ENCODE measurements at places on chromosomes 13 and 19.

DNA sequence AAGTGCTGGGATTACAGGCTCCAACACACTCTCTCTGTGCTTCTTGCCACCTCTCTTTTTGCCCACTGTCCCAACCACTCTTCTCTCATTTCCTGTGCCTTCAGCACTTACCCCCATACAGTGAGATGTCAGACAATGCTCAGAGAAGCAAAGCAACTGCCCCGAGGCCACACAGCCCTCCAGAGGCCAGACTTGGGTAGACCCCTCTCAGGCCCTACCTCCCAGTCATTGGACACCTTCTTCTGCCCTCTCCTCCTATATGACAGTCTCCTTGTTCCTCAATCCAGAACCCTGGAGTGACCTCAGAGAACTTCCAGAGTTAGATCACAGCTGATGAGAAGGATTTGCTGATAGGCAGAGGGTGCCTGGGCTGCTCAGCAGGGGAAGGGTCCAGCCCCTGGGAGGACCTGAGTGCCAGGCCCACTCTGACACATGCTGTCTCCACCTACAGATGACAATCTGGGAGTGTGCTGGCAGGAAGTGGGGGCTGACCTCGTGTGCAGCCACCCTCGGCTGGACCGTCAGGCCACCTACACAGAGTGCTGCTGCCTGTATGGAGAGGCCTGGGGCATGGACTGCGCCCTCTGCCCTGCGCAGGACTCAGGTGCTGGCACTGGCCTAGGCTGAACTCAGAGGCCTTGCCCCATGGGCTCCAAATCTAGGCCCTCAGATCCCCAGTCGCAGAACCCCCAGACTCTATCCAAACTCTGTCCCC lies 24.4 kb downstream of the LTBP4 start:
- no peak for DNase-seq

- DNase-seq: no peak
Measured at GRCh38 chr19:50465986-50466705, 10.2 kb upstream of the EMC10 start.

GRCh38 chr19:56270676-56271075 lies 1.9 kb upstream of the EDDM13 start:
- DNase-seq: peak; percentile 64

- no peak for DNase-seq
Measured at GRCh38 chr13:113809934-113810333, 50.9 kb downstream of the TMEM255B start.

DNA sequence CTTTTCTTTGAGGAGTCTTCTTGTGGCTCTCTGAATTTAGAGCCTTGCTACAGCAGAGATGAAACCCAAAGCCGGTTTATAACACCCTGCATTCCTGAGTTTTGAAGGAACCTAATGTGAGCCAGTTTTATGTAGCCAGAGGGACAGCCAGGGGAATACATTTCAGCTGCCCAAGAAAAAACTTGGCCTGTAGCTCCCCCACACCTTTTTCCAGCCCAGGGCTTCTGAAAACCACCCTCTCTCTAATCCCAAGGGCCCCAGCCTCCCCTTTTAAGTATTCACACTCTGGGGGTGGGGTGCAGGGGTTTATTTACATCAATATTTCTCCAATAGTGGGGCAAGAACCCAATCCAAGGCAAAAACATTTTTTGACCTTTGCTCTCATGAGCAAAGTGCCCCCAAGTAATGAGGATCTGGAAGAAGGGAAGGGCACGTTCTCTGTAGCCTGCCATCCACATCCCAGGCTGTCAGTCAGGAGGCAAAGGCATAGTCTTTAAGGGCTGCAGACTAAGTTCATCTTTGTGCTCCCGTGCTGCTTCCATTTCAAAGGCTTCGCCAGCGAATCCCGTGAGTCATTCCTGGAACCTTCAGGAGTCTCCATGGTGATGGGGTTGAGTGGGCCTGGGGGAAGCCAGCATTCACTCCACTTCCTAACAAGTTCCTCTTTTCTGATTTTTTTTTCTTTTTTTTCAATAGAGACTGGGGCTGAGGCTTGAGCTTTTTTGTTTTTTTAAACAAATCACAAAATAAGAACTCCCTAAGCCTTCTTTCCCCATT lies 33.2 kb upstream of the MEDAG start:
- DNase-seq: peak; percentile 71

DNA sequence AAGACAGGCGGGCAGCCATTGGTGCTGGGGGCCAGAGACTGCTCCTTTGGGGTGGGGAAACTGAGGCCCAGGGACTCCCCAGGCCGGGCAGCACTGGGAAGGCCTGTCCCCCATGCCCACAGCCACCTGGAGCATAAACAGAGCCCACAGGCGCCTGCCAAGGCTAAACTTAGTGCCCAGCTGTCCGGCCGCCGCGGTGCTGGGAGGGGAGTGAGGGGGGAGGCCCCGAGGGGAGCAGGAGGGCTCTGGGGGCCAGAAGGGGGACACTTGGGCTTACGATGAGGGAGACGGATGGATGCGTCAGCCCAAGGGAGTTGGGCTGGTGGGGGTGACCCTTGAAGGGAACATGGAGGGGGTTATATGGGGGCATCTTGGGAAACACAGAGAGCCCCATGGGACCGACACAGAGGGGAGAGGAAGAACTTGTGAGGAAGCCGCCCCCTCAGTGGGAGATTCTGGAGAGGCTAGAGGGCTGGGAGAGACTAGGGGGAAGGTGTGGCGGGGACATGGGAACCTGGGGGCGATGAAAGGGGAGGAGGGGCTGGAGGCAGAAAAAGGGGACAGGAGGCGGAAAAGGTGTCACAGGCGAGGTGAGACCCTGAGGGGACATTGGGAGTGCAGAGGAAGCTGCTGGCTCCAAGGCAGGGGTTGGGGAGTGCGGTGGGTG lies 2.2 kb downstream of the CERS1 start:
- DNase-seq: no peak

DNA sequence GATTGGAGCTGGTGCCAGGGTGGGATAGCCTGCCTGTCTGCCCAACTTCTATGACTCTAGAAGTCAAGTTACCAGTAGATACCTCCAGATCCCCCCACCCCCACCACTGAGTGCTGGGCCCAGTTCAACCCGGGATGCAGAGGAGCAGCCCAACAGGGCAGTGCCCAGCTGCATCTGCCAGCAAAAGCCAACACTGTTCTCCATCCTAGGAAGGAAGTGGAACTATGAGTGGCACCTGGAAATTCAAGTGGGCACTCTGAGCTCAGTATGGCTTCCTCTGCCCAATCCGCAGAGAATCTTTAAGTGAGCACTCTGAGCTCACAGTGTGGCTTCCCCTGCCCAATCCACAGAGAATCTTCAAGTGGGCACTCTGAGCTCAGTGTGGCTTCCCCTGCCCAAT lies 14.2 kb downstream of the TUBGCP3 start:
- no peak for DNase-seq

DNA sequence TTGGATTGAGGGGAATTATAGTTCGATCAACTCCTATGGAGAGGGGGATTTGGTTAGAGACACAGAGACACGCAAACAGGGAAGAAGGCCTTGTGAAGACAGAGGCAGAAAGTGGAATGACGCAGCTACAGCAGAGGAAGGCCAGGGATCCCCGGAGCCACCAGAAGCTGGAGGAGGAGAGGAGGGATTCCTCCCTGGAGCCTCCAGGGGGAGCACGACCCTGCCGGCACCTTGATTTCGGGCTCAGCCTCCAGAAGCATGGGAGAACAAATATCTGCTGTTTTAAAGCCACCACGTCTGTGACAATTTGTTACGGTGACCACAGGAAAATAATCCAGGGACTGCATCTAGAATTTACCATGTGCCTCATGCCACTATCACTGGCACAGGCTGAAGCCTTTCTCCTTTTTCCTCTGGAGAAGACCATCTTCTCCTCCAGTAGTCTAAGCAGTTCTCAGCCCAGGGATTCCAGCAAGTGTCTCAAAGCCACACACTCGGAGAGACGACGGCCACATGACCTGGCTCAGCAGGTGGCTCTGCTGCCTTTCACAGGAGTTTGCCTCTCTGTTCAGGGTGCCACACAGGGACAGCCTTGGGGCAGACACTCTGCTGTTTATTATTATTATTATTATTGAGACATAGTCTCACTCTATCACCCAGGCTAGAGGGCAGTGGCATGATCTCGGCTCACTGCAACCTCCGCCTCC lies 39.9 kb upstream of the CCNE1 start:
- DNase-seq: peak; percentile 31

GRCh38 chr19:45947926-45948325 lies 25.7 kb downstream of the NOVA2 start:
- no peak for DNase-seq

GRCh38 chr13:33112766-33113165 lies 96.5 kb downstream of the KL start:
- no peak for DNase-seq

GRCh38 chr13:31522396-31522795 lies 216.9 kb upstream of the RXFP2 start:
- no peak for DNase-seq

- DNase-seq: peak; percentile 60
Measured at GRCh38 chr19:46537136-46538097, 41.8 kb upstream of the PNMA8B start.

DNA sequence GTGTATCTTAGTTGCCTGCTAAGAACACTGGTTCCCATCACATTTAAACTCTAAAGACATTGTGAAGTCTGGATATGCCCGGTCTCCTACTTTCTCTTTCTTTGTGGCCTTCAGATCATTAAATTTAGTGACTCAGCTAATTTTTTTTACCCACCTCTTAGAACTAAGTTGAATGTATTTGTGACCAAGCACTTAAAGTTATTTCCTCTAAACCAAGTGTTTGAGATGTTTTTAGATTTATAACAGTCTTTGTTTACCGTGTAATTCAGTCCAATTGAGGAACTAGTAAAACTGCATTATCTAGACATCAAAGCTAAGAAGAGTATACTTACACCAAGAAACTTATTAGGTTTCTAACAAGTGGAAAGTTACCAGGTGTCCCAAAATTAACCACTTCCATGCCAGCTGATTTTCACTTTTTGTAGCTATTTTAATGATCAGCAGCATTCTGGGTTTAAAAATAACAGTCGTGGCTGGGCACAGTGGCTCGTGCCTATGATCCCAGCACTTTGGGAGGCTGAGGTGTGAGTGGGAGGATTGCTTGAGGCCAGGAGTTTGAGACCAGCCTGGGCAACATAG lies 53.1 kb downstream of the ARHGAP35 start:
- peak; percentile 94 for DNase-seq

DNA sequence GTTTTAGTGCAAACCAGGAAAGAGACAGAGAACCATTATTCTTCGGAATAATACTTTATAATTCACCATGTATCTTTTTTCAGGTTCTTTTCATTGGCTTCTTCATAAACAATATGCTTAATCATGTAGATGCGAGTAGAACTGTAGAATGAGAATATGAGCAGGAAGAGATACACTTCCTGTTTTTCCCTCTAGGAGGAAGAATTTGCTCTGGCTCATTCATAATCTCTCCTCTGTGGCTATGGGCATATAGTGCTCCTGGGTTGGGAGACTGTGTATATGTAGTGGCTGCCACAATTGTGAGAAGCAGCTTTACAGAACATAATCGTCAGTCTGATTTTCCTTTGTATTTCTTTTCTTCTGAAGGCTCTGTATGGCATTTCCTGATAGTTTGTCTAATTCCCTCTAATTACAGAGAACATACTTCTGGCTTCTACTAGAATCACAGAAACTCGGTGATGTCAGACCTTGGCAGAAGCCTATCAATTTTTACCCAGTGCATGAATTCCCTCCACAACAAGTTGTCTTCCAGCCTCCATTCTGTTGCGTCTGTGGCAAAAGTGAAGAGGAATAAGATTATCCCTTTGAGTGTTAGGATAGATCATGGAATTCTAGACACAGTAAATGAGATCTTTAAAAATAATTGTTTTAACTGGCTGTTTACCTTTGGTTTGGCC lies 2.9 kb upstream of the DCLK1 start:
- no peak for DNase-seq

GRCh38 chr19:54390942-54391577 lies 24.2 kb upstream of the TTYH1 start:
- DNase-seq: peak; percentile 87

DNA sequence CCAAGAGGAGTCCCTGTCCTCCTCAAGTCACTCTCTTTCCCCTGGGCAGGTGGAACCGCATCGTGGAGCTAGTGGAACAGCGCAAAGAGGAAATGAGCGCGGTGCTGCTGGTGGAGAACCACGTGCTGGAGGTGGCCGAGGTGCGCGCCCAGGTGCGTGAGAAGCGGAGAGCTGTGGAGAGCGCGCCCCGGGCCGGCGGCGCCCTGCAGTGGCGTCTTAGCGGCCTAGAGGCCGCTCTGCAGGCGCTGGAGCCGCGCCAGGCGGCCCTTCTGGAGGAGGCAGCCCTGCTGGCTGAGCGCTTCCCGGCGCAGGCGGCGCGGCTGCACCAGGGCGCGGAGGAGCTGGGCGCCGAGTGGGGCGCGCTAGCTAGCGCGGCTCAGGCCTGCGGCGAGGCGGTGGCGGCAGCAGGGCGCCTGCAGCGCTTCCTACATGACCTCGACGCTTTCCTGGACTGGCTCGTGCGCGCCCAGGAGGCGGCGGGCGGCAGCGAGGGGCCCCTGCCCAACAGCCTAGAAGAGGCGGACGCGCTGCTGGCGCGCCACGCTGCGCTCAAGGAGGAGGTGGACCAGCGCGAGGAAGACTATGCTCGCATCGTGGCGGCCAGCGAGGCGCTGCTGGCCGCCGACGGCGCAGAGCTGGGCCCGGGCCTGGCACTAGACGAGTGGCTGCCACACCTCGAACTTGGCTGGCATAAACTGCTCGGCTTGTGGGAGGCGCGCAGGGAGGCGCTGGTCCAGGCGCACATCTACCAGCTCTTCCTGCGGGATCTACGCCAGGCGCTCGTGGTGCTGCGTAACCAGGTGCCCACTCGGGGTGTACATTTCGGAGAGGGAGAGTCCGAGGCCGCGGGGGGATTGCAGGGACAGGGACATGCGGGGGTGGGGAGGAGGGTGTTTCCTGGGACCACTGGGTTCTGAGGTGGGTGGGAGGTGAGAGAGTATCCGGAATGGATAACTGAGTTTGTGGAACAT lies 52.8 kb downstream of the SPTBN4 start:
- DNase-seq: peak; percentile 57

GRCh38 chr13:76672420-76672819 lies 213.8 kb downstream of the KCTD12 start:
- no peak for DNase-seq

- no peak for DNase-seq
Measured at GRCh38 chr19:7607212-7607873, 11.7 kb downstream of the CAMSAP3 start.

GRCh38 chr13:30928978-30929377 lies 3.5 kb upstream of the TEX26 start:
- DNase-seq: no peak
